ENCODE measurements at places on chromosomes 5 and 9. TPM values are rescaled to one million over a fixed set of nuclear protein-coding genes. Genes with fewer than 3 reads are reported as not detected.

Gene IFNA21
- total RNA-seq: not detected

DNA sequence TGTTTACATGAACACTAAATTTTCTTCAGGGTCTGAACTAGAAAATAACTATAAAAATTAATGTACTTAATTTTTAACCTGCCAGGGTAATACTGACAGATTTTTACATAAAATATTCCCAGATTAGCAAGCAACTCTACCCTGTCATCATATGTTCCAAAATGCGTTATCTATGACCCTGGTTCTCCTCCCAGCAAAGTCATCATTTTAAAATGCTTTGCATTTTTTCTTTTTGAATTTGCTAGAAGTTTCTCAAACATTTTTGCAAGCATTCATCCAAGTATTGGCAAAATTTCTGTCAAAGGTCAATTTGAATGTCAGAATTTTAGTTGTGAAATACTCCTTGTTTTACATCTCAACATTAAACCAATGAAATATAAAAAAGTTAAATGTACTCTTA lies 144.5 kb upstream of the FTMT start:
- no peak for DNase-seq

- no peak for DNase-seq
Observed at GRCh38 chr9:73183917-73184861, 32.5 kb downstream of the ANXA1 start.

DNA sequence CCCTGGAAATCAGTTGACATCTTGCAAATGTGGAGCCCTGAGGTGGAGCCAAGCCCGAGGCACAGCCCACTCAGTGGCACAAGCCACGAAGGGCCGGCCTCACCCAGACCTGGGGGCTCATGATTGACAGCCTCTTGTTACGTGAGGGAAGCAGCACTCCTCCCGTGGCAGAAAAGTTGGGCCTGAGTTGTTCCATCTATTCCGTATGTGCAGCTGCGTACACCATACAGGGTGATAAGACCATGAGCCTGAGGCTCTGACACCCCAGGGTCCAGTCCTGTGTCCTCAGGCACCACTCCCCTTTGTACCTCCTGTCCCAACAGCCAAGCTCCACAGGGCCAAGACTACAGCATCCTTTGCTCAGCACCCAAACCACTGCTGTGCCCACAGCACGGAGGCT lies 1.9 kb upstream of the ORM2 start:
- no peak for DNase-seq

DNA sequence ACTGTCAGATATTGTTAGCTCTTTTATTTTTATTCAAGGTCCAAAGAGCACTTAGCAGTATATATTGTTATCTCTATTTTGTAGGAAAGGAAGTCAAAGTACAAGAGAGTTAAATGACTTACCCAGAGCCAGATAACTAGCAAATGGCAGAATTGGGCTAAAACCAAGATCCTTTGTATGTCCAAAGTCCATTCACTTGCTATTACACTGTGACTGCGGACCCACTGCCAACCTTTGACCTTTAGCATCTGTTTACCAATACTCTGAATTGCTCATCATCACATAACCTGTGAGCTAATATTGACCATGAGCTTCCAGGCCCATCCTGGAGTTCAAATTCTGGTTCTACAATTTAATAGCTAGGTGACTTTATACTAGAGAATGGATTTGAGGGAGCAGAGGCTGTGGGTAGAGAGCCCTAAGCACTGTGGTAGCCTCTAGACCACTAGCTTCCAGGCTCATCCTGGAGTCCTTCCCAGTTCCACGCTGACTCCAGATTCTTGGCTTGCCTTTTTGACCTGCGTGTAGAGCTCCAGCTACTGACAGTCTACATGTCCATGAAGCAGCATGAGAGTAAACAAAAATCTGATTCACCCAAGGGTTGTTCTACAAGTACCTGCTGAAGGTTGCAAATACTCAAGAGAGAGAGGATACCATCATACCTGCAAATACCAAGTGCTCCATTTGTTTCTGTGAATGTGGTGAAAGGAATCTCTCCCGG lies 424.0 kb downstream of the SH3GL2 start:
- no peak for DNase-seq

GRCh38 chr5:72291601-72292000 lies 28.4 kb downstream of the MRPS27 start:
- no peak for DNase-seq

All from activated CD8-positive, alpha-beta T cell treated with anti-CD3 and anti-CD28 coated beads, Interleukin-2, amount 10 ng/mL, durations not matched to agents 7 days and 5 days (primary cell).